ENCODE measurements at places on chromosomes 5 and 9. TPM values are rescaled to one million over a fixed set of nuclear protein-coding genes. Genes with fewer than 3 reads are reported as not detected.
A peak's percentile ranks its signal among the peaks of the same experiment; 100 is the strongest.

DNA sequence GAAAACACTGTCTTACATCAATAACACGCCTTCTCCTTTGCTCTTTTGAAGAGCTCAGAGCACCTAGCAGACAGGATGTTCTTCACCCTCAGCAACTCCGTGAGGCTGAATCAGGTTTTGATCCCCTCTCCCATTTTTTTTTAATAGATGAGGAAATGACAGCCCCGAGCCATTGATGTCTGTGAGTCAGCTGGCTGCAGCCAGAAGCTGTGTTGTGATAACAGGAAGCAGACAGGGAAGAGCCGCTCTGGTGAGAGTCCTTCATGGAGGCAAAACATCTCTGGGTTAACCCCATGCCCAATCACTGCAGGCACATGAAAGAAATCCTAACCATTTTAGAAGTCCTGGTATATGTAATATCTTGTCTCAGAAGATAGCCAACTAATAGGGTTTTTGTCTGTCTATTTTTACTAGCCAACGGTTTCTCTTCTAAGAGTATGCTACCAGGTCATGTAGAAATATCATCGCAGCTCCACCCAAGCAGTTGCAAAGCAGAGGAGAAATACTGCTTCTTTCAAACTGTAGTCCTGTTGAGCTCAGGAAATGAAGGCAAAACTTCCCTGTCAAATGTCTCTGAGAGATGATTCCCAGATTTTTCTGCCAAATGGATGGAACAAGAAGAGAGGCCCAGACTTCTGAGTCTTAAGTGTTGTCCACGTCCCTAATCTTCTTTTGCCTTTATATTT is 568.9 kb downstream of the CCDC171 start:
- peaks cover 55% of the 10 kb centered on the region for H3K4me1 ChIP-seq
- no peaks in the 10 kb centered on the region for H3K36me3 ChIP-seq

DNA sequence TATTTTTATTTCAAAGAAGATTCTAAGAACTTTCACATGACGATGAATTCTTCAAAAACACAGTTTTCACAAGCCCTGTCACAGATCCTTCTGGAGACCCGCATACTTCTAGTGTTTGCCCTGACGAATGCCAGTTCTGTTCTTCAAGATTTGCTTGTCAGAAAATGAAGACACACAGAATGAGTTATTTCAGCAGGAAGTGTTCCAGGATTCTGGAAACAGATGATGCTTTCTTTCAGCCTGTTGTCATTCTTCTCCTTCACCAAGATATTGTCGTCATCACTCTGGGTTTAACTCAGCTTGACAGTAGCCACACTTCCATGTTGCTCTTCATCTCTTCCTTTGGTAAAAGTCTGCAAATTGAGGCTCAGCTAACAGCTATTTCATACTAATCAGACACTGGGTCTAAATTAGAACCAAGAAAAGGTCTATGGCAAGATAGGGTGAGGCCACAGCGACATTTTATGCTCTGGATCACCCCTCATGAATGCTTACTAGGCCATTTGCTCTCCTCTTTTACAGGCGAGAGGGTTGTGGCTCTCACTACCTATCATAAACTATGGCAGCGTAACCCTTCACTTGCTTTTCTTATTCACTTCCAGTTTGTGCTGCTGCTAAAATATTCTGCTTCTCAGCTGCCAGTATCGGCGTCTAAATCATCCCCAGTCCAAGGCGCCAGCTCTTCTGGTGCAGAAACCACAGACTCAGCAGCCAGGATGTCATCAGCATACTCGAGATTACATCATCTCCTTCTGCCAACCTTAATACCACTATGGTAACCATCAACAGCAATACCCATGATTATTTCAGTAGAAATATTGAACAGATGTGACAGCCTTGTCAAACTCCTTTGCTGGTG is 159.6 kb upstream of the TBCA start:
- H3K4me3 ChIP-seq = no peak overlapping the region
- H3K27me3 ChIP-seq = peaks cover 44% of the 10 kb centered on the region
- no peak for DNase-seq
- H3K4me1 ChIP-seq = no peaks in the 10 kb centered on the region

GRCh38 chr9:14529629-14530028 is 163.6 kb downstream of the ZDHHC21 start:
- peaks cover 24% of the 10 kb centered on the region for H3K4me1 ChIP-seq
- no peak overlapping the region for H3K4me3 ChIP-seq
- H3K36me3 ChIP-seq = no peaks in the 10 kb centered on the region
- H3K27ac ChIP-seq = no peak overlapping the region
- peaks cover 5% of the 10 kb centered on the region for H3K27me3 ChIP-seq
- no peak for DNase-seq

Gene C7
- not detected for total RNA-seq

DNA sequence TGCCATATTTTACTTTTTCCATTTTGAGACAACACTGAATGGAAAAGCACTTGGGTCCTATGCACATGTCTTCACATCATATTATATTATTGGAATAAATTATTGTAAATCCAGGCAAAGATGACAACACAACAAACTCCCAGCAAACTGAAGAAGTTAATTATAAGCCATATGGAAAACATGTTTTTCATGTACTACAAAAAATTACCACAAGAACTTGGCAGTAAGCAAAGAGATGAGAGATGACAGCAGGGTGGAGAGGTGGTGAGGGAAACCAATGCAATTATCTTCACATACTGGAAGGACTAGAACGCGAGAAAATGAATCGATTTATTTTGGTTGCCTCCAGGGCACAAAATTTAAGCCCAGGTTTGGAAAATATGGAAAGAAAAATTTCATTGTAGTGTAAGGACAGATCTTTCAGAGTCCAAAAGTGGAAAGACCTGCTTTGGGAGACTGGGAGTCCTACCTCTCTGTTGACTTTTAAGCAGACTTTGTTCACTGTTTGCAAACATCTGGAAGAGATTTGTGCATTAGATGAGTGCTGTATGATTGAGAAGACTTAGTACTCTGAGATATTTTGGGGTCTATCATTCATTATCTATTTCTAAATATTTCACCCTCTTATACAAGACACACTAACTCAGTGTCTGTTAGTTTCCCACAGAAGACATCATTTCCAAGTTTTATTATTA is 138.0 kb downstream of the TMEM232 start:
- no peaks in the 10 kb centered on the region for H3K27me3 ChIP-seq
- H3K27ac ChIP-seq = peak overlapping the region; percentile 8
- peaks cover 13% of the 10 kb centered on the region for H3K4me1 ChIP-seq
- H3K36me3 ChIP-seq = no peaks in the 10 kb centered on the region
- H3K4me3 ChIP-seq = no peak overlapping the region
- DNase-seq = no peak

DNA sequence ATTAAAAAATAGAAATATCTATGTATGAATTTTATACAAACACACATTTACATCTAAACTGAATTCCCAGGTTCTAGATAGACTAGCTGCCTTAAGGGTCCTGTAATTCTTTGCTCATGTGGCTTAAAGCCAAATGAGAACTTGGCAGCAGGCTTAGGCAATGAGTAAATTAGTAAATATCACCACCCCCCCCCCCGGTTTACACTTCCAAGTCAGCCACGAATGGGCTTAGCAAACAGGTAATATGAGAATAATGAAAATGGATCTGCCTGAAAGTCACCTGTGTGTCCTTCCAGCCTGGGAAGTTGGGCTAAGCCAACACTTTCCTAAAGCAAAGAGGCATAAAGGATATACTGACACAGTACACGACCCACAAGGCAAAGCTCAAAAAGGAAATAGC is 108.6 kb downstream of the KLHL3 start:
- DNase-seq = no peak
- no peaks in the 10 kb centered on the region for H3K36me3 ChIP-seq
- no peak overlapping the region for H3K4me3 ChIP-seq
- H3K27ac ChIP-seq = no peak overlapping the region
- H3K4me1 ChIP-seq = peaks cover 23% of the 10 kb centered on the region
- no peaks in the 10 kb centered on the region for H3K27me3 ChIP-seq

GRCh38 chr5:64165160-64165499 is 513 bp upstream of the RNF180 start:
- no peak overlapping the region for H3K27ac ChIP-seq
- peaks cover 7% of the 10 kb centered on the region for H3K4me1 ChIP-seq
- H3K4me3 ChIP-seq = peak overlapping the region; percentile 78
- H3K27me3 ChIP-seq = peaks cover 58% of the 10 kb centered on the region
- no peak for DNase-seq
- H3K36me3 ChIP-seq = no peaks in the 10 kb centered on the region

DNA sequence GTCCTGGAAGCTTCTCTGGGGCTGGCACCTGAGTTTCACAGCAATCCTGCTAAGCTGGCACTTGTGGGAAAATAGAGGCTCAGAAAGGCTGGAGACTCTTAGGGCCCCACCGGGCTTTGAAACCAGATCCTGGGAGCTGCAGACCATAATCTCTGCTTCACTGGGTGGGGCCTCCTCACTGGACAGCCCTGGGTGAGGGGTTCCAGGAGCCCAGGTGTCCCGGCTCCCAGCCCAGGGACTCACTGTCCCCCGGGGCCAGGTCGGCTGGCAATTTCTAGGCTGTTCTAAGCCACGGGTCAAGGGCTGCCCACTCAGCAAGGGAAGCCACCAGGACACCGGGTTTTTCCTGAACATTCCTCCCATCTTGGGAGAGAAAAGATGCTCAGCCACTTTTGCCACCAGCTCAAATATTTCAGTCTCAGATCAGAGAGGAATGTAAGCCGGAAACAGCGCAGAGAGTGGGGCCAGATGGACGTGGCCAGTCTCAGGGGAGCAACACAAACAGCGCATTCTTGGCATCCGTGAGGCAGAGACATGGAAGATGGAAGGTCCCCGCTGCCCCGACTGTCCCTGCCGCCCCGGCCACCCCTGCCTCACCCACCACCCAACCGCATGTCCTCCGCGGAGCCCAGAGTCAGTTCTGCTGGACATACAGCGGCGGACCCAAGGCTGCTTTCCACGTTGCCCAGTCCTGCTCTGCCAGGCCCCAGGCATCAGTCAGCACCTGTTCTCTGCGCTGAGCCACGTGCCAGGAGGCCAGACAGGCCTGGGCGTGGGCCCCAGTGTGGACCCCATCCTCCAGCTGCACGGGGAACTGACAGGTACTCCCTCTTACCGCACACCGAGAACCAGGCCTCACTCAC is 72.6 kb downstream of the VAV2 start:
- peak overlapping the region; percentile 46 for H3K27ac ChIP-seq
- peaks cover 16% of the 10 kb centered on the region for H3K4me1 ChIP-seq
- no peak overlapping the region for H3K4me3 ChIP-seq
- DNase-seq = no peak

- no peaks in the 10 kb centered on the region for H3K36me3 ChIP-seq
- DNase-seq = no peak
- H3K4me3 ChIP-seq = no peak overlapping the region
Observed at GRCh38 chr9:130972277-130972956, 33.4 kb upstream of the FIBCD1 start.

DNA sequence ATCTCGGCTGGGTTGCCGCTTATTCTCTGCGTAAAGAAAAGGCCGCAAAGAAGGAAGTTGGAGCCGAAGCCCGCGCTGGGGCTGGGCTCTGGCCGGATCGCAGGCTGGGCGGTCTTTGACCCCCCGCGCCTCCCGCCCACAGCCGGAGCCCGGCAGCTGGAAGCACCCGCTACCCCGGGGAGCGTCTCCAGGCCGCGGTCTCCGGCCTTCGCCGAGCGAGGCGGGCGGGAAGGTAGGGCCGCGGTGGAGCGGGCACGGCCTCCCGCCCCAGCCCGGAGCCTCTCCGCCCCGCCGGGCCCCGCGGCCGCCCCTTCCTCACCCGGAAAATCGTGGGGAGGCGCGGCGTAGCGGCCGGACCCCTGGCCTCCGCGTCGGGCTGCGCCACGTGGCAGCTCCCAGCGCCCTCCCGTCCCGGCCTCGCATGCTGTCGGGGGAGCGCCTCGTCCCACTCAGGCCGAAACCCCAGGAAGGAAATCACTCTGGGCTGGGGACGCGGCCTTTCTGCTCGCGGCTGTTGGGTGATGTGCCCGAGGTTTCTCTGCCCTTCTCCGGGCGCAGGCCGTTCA is 12.0 kb downstream of the FOXD1 start:
- H3K36me3 ChIP-seq = no peaks in the 10 kb centered on the region
- peaks cover 6% of the 10 kb centered on the region for H3K27me3 ChIP-seq
- H3K4me3 ChIP-seq = no peak overlapping the region
- peak overlapping the region; percentile 94 for H3K27ac ChIP-seq
- no peak for DNase-seq
- peaks cover 47% of the 10 kb centered on the region for H3K4me1 ChIP-seq

- H3K4me1 ChIP-seq = peaks cover 45% of the 10 kb centered on the region
- H3K4me3 ChIP-seq = no peak overlapping the region
- no peaks in the 10 kb centered on the region for H3K27me3 ChIP-seq
- DNase-seq = no peak
Observed at GRCh38 chr9:134390947-134391318, 64.7 kb downstream of the RXRA start.

Gene ZNF454
- 1.6 TPM for total RNA-seq

Gene KIF12
- 0.47 TPM for total RNA-seq

DNA sequence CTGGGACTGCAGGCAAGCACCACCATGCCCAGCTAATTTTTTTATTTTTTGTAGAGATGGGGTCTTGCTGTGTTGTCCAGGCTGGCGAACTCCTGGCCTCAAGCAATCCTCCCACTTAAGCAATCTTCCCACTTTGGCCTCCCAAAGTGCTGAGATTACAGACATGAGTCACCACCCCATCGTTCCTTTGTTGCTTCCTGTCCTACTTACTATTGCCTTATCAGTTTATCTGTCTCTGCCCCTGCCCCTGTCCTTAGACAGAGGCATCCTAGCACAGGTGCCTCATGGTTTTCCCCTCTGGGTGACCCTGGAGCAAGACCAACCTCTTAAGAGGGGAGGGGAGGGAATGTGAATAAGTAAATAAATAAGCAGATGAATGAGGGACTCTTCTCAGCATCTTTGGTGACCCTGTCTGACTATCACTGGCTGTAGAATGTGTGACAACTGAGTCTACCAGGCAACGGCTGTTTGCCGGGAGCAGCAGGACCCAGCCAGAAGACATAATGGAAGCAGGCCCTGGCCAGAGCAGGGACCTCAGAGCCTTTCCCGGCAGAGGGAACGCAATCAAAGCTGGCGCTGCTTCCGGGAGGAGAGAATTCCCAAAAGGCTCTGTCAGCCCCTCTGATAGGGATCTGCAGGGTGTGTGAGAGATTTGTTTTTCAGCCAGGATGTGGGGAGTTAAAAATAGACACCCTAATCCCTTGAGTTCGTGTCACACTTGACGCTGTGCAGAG is 43.8 kb upstream of the DAB2IP start:
- no peak overlapping the region for H3K27ac ChIP-seq
- H3K27me3 ChIP-seq = peaks cover 5% of the 10 kb centered on the region
- no peak overlapping the region for H3K4me3 ChIP-seq
- DNase-seq = no peak

Gene DNAH5
- total RNA-seq = 0.37 TPM

DNA sequence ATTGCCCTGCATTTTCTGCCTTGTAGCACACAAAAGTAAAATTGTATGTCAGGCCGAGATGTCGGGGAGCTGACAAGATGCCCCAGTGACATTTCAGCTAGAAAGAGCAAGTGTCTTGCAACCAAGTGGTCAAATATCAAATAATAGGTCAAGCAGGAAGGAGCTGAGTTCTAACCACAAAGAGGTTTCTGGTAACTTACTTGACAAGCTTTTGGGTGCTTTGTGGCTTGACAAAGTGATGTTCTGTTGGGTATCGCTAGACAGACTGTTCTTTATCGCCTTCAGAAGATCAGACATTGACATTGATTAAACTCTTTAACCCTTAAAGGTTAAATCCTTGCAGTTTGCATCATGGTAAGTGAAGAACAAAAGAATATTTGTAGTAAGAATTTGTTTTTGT is 419.9 kb downstream of the CCDC171 start:
- DNase-seq = no peak
- H3K4me3 ChIP-seq = no peak overlapping the region
- no peak overlapping the region for H3K27ac ChIP-seq
- H3K27me3 ChIP-seq = no peaks in the 10 kb centered on the region

- no peaks in the 10 kb centered on the region for H3K36me3 ChIP-seq
- H3K27ac ChIP-seq = no peak overlapping the region
- H3K4me1 ChIP-seq = no peaks in the 10 kb centered on the region
- H3K4me3 ChIP-seq = no peak overlapping the region
Observed at GRCh38 chr9:34496149-34496712, 26.6 kb downstream of the ENHO start.

Gene GADD45G
- 1.0 TPM for total RNA-seq
